Hindlimb muscle (tissue), 1 donor: ENCODE measurements at places on chromosomes 2 and 18. TPM values are rescaled to one million over a fixed set of nuclear protein-coding genes. Genes with fewer than 3 reads are reported as not detected.

DNA sequence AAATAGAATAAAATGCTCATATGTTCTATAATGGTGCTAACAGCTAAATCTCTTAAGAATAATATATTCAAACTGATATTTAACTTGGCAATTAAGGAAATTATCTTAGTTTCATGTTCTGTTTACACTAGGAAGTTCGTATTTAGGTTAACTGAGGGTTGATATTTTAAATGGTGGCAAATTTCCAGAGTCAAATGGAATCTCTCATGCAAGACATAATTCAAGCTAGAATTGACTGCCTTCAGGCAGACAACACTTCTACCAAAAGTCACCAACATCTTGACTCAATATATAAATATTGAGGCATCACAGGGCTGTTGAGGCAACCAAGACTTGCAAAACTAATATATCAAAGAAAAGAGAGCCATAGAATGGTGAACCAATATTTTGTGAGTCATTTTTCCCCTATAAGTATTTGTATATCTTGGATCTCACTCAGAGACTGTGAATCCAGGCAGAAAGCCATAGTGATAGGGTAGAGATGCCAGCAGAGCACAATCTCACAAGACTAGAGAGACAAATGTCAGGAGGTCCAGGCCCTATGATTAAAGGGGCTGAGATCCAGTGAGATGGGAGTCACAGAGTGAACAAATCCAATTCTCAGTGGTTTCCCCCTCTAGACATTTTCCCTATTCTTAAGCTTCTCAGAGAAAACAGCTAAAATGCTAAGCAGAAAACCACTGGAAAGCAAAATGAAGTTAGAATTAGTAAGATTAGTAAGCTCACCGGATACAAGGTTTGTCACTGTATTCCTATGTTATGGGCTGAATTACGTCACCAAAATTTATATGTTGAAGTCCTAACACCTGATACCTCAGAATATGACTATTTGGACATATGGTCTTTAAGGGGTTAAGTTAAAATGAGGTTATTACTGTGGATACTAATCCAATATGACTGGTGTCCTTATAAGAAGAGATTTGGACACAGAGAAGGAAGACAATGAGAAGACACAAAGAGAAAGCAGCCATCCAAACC lies 358.2 kb upstream of the UBE2E3 start:
- no peak for DNase-seq

- DNase-seq = no peak
Observed at GRCh38 chr2:200453853-200454534, 55.9 kb downstream of the KCTD18 start.

GRCh38 chr2:71494523-71495155 lies 41.3 kb downstream of the DYSF start:
- DNase-seq = no peak

DNA sequence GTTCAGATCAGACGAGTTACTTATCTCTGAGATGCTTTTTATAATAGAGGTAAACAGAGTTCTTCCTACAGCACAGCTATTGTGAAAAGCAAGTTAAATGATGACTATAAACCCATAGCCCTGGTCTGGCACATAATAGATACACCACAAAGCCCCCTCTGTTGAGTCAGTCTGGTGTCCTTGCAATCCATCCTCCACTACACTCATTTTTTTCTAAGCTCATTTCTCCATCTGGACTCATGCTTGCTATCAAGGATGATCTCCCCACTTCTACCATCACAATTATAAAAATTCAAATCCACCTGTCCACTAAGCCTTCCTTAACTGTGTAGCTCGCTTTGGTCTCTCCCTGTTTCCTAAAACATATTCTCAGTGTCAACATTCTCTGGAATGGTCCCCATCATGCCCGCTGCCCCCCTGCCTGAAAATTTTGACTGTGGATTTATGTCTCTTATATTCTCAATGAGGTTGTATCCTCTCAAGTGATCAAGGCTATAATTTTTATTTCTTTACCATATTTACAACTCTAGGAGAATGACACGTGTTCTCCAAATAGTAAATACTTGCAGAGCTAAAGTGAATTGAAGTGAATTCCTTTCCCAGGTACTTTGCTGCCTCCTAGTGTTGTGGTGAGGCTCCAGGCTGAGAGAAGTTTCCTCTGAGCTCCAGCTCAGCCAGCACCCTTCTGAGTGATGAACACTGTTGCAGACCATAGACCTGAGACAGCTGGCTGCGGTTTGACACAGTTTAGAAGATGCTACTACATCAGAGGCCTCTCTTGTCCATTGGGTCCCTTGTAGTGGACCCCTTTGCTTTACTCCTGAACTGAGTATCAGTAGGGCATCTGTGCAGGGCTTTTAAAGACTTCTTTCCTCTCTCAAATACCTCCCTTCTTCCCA lies 108.7 kb downstream of the DPP10 start:
- peak; percentile 71 for DNase-seq

- no peak for DNase-seq
Observed at GRCh38 chr2:34401186-34401585, 802.1 kb upstream of the FAM98A start.

GRCh38 chr2:27709326-27709725 lies 45.6 kb downstream of the SLC4A1AP start:
- no peak for DNase-seq

- DNase-seq = no peak
Observed at GRCh38 chr2:59957504-59957903, 596.0 kb downstream of the BCL11A start.

- DNase-seq = no peak
Observed at GRCh38 chr2:96756788-96757476, 3.8 kb upstream of the CNNM4 start.

- DNase-seq = no peak
Observed at GRCh38 chr2:95344215-95344583, 47.1 kb downstream of the KCNIP3 start.

The FAM124B gene
- 7.0 TPM for polyA plus RNA-seq

The NOSTRIN gene
- 9.6 TPM for polyA plus RNA-seq

The SGPP2 gene
- polyA plus RNA-seq = 1.4 TPM

The DSG2 gene
- 3.8 TPM for polyA plus RNA-seq

The KLHL41 gene
- 3,726 TPM for polyA plus RNA-seq

The RIF1 gene
- 89.3 TPM for polyA plus RNA-seq

The CCDC85A gene
- polyA plus RNA-seq = 6.1 TPM

The VWA3B gene
- 1.0 TPM for polyA plus RNA-seq
